ENCODE measurements at places on chromosomes 5 and 9. TPM values are rescaled to one million over a fixed set of nuclear protein-coding genes. Genes with fewer than 3 reads are reported as not detected.

The TOR4A gene
- total RNA-seq, result 26.3 TPM

The MBLAC2 gene
- total RNA-seq, result 2.3 TPM

The SCGB3A1 gene
- not detected for total RNA-seq

The PDLIM7 gene
- 82.0 TPM for total RNA-seq

The HMCN2 gene
- total RNA-seq, result 0.02 TPM

The ORM2 gene
- not detected for total RNA-seq

The SIMC1 gene
- total RNA-seq, result 17.7 TPM

The PCDHB9 gene
- total RNA-seq, result 0.07 TPM

The TERT gene
- 2.7 TPM for total RNA-seq

The POC5 gene
- total RNA-seq, result 8.3 TPM

The CCDC171 gene
- total RNA-seq, result 0.33 TPM

The SLC36A3 gene
- not detected for total RNA-seq

The TUT7 gene
- 18.0 TPM for total RNA-seq

The SLC6A3 gene
- total RNA-seq, result 1.5 TPM

The ESM1 gene
- total RNA-seq, result not detected

The SPAG8 gene
- total RNA-seq, result 0.51 TPM

The IL5 gene
- total RNA-seq, result 0.47 TPM

The PLEKHG4B gene
- 1.5 TPM for total RNA-seq

The TRUB2 gene
- total RNA-seq, result 46.1 TPM

The FOXD4 gene
- 0.34 TPM for total RNA-seq

The PRDM9 gene
- not detected for total RNA-seq

The SPATA31C1 gene
- total RNA-seq, result not detected

The SLC45A2 gene
- not detected for total RNA-seq

The TBCA gene
- total RNA-seq, result 279 TPM

The EQTN gene
- not detected for total RNA-seq

The NR4A3 gene
- total RNA-seq, result 1.6 TPM

The FAM169A gene
- total RNA-seq, result 4.2 TPM
